ENCODE measurements at places on chromosomes 13 and 19. TPM values are rescaled to one million over a fixed set of nuclear protein-coding genes. Genes with fewer than 3 reads are reported as not detected.

The SIGLEC5 gene
- not detected for polyA plus RNA-seq

The GPC6 gene
- 26.0 TPM for polyA plus RNA-seq

The MEGF8 gene
- polyA plus RNA-seq: 8.3 TPM

The ZNF560 gene
- not detected for polyA plus RNA-seq

The ITGBL1 gene
- polyA plus RNA-seq: not detected

The ZNF628 gene
- polyA plus RNA-seq: 1.2 TPM

The MAMSTR gene
- 7.5 TPM for polyA plus RNA-seq

DNA sequence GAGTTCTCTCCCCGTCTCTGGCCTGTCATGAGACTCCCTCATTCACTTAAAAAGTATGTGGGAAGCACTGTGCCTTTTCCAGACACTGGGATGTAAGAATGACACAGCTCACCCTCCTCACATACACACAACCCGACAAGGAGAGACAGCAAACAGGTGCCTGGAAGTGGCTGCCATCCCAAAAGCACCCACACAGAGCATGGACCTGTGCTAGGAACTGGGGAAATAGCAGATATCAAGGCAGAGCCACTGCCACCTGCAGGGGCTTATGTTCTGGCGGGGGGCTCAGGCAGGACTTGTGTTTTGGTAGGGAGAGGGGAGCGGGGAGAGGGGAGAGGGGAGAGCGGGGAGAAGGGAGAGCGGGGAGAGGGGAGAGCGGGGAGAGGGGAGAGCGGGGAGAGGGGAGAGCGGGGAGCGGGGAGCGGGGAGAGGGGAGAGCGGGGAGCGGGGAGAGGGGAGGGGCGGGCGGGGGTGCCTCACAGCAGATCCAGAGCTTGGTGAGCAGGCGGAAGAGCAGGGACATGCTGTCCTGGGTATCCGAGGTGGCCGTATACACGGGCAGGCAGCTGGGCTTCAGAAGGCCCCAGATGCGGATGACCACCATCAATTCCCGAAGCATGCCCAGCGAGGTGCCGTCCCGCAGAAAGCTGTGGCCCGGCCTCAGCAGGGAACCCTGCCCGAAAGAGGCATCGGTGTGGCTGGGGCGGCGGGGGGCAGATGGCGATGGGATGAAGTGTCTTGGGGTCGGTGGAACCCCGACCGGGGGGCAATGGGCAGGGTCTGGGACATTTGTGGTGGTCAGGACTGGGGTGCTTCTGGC, 12.2 kb downstream of the CFD start:
- DNase-seq: no peak
- H3K4me3 ChIP-seq: no peak overlapping the region
- H3K27ac ChIP-seq: peak overlapping the region; percentile 30
- H3K4me1 ChIP-seq: no peaks in the 10 kb centered on the region

DNA sequence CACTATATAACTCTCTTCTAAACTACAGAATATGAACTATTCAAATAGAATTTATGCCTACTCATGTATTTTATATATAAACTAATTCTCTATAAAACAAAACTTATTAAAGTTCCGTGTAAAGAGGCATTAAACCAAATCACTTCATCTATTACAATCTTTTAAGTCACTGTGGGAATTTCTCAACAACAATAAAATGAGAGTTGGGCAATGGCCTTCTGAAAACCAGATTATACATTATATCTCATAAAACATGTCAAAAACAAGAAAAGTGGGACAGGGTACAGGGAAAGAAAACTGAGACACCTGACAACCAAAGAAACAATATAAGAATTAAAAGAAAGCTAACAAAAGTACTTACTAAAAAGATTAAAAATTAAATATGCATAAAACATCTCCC, 145.2 kb downstream of the DIAPH3 start:
- no peak for DNase-seq
- H3K27me3 ChIP-seq: no peaks in the 10 kb centered on the region
- peaks cover 6% of the 10 kb centered on the region for H3K4me1 ChIP-seq
- H3K36me3 ChIP-seq: no peaks in the 10 kb centered on the region
- H3K27ac ChIP-seq: no peak overlapping the region

- H3K27me3 ChIP-seq: no peaks in the 10 kb centered on the region
- peak; percentile 6 for DNase-seq
- H3K4me3 ChIP-seq: no peak overlapping the region
- no peaks in the 10 kb centered on the region for H3K36me3 ChIP-seq
Observed at GRCh38 chr13:96700657-96701056, 293.6 kb downstream of the OXGR1 start.

- H3K36me3 ChIP-seq: no peaks in the 10 kb centered on the region
- H3K27me3 ChIP-seq: no peaks in the 10 kb centered on the region
- no peak overlapping the region for H3K4me3 ChIP-seq
- H3K27ac ChIP-seq: no peak overlapping the region
Observed at GRCh38 chr13:40583738-40584137, 82.7 kb downstream of the FOXO1 start.

GRCh38 chr13:110499621-110500281, 61.8 kb downstream of the RAB20 start:
- no peak for DNase-seq
- H3K27ac ChIP-seq: no peak overlapping the region
- no peaks in the 10 kb centered on the region for H3K36me3 ChIP-seq
- no peaks in the 10 kb centered on the region for H3K27me3 ChIP-seq
- H3K4me3 ChIP-seq: no peak overlapping the region
- no peaks in the 10 kb centered on the region for H3K4me1 ChIP-seq

DNA sequence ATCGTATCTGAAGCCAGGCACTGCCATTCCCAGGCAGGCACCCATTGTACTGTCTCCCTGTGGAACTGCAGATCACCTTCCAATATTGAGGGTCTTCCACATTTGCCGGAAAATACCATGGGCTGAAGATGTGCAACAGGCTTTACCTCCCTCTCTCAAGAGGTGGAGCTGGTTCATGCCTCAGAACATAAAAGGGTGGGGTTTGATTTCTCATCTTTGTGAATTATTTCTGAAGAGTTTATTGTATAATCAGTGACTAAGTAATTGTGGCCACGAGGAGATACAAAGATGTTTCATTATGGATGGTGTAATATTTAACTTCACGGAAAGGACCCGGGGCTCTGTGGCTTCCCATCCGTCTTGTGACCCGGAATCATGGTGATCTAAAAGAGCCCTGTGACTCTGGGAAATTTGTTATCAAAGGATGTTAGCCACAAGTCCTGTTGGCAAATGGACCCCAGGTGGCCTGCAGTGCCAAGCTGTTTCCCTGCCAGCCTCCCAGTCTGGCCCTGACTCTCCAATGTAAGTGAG, 230.5 kb downstream of the LACC1 start:
- no peak overlapping the region for H3K27ac ChIP-seq
- H3K36me3 ChIP-seq: no peaks in the 10 kb centered on the region
- DNase-seq: no peak
- H3K4me3 ChIP-seq: no peak overlapping the region
- peaks cover 17% of the 10 kb centered on the region for H3K4me1 ChIP-seq

DNA sequence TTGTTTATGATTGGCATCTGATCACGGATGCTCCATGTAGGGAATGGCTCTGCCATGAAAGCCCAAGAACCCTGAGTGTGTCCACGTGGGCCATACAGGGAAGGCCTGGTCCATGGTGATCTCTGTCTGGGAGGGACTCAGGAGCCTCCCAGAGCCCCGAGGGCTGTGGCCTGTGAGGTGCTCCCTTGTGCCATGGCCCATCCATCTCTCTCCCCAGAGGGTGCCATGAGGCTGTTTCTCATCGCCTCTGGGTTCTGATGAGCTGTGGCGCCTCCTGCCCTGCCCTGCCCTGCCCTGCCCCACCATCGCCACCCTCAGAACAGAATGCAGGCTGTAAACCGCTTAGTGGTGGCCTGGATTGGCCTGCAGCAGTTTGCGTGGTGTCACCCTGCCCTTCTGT, 83.1 kb downstream of the ATP11A start:
- peaks cover 6% of the 10 kb centered on the region for H3K4me1 ChIP-seq
- no peaks in the 10 kb centered on the region for H3K36me3 ChIP-seq
- H3K27me3 ChIP-seq: no peaks in the 10 kb centered on the region
- H3K27ac ChIP-seq: no peak overlapping the region
- H3K4me3 ChIP-seq: no peak overlapping the region
- DNase-seq: no peak

DNA sequence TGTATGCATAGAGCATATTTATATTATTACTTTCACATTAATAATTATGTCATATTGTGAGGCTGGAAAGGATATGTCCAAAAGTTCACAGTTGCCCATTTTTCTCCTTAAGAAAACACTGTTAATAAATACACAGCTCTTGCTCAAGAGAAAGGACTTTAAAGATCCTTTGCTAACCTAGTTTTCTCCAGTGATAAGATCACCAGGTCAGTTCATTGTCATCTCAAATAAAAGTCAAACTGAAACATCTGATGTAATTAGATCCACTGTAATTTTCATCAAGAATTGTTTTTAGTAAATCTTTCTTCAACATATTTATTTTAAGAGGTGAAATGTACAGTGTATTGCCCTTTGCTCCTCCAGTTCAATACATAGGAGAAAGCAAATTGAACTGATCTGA, 82.8 kb upstream of the KLHL1 start:
- no peaks in the 10 kb centered on the region for H3K27me3 ChIP-seq
- DNase-seq: no peak
- no peak overlapping the region for H3K4me3 ChIP-seq

- no peak overlapping the region for H3K27ac ChIP-seq
- DNase-seq: no peak
- H3K36me3 ChIP-seq: no peaks in the 10 kb centered on the region
- H3K4me3 ChIP-seq: no peak overlapping the region
Observed at GRCh38 chr19:29308977-29309590, 96.1 kb upstream of the UQCRFS1 start.

DNA sequence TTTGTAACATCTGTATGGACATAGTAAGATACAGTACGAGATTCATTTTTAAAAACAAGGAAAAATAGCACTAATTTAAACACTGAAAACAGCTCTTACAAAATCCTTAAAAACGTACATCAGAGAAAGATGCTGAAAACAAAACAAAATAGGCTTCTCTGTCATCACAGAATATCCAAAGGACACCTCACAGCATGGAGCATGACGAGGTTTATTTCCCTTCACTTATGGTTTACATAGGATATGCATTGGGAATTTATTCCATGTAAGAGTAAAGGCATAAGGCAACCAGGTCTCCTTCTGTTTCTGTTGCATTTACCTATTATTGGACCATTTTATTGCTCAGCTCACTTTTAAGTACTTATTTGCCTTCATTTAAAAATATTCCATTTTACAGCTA, 3.0 kb downstream of the KCTD12 start:
- H3K4me3 ChIP-seq: peak overlapping the region; percentile 95
- H3K4me1 ChIP-seq: peaks cover 18% of the 10 kb centered on the region
- H3K36me3 ChIP-seq: no peaks in the 10 kb centered on the region
- no peaks in the 10 kb centered on the region for H3K27me3 ChIP-seq
- H3K27ac ChIP-seq: peak overlapping the region; percentile 97

GRCh38 chr19:45821570-45821969, 6.5 kb upstream of the RSPH6A start:
- no peaks in the 10 kb centered on the region for H3K36me3 ChIP-seq
- H3K4me1 ChIP-seq: no peaks in the 10 kb centered on the region
- no peak overlapping the region for H3K4me3 ChIP-seq
- DNase-seq: no peak

DNA sequence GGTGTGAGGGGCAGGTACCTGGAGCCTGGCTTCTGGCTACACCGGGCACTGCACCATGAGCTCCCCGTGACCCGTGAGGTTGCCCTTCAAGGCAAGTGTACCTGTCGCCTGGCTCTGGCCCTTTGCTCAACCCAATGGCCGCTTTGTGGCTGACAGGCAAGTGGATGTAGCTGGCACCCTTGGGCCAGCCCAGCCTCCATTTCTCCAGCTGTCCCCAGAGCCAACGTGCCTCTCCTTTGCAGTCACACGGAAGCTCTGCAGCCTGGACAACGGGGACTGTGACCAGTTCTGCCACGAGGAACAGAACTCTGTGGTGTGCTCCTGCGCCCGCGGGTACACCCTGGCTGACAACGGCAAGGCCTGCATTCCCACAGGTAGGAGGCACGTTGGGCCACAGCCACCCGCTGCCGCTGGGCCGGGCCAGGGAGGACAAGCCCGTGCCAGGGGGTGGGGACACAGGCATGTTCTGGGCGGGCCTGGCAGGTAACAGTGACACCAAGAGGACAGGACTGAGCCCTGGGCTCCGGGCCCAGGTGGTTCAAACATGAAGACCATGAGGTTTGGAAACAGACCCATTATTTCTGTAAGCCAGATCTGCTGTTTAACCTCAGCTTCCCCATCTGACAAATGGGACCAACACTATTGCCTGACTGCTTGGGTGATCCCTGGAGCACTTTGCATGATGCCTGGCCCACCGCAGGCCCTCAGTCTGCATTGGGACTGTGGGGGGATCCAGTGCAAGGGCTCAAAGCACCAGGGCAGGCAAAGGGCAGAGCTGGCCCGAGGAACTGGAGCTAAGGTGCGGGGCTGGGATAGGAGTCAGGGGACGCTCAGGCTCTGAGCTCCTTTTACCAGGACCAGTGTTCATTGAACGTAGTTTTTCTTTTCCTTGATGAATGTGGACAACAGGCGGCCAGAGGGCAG, 17.5 kb upstream of the PROZ start:
- H3K4me3 ChIP-seq: no peak overlapping the region
- H3K4me1 ChIP-seq: no peaks in the 10 kb centered on the region
- no peaks in the 10 kb centered on the region for H3K36me3 ChIP-seq
- H3K27me3 ChIP-seq: no peaks in the 10 kb centered on the region

DNA sequence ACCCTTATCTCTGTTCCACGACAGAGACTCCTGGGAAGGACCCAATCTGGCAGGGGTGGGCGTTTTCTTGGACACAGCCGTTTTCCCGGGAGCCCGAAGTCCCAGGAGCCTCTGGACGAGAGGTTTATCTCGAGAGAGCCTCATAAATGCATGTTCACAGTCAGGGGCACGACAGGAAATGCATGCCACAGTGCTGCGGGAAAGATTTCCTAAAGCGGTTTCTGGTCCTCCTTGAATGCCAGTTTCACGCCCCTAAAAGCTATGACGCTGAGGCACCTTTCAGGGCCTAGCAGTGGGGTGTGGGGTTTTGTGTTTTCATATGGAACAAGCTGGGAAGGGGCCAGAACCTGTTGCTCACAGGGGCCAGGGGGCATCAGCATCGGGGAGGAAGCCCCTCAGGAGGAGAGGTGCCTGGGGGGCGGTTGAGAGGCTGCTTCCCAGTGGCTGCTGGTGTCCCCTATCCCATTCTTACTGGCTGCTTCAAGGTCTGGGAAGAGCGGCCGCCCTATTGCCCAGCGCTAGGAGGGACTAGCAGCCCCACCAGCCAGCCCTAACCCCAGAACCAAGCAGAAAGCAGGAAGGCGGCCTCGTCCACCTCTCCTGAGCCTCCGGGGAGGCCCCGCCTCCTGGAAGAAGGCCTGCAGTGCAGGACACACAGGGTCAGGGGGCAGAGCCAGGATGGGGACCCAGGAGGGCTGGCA, 157.0 kb downstream of the KDM4B start:
- H3K27me3 ChIP-seq: no peaks in the 10 kb centered on the region
- peaks cover 51% of the 10 kb centered on the region for H3K4me1 ChIP-seq
- no peaks in the 10 kb centered on the region for H3K36me3 ChIP-seq

GRCh38 chr13:59743195-59743594, 420.5 kb downstream of the DIAPH3 start:
- H3K27ac ChIP-seq: no peak overlapping the region
- H3K4me3 ChIP-seq: no peak overlapping the region
- no peak for DNase-seq

- DNase-seq: no peak
- no peaks in the 10 kb centered on the region for H3K27me3 ChIP-seq
- no peak overlapping the region for H3K4me3 ChIP-seq
Observed at GRCh38 chr13:61110732-61111131, 304.9 kb downstream of the PCDH20 start.

GRCh38 chr19:296476-297225, 5.4 kb upstream of the PLPP2 start:
- H3K4me3 ChIP-seq: no peak overlapping the region
- H3K27me3 ChIP-seq: peaks cover 32% of the 10 kb centered on the region
- DNase-seq: no peak
- peaks cover 15% of the 10 kb centered on the region for H3K4me1 ChIP-seq
- H3K36me3 ChIP-seq: no peaks in the 10 kb centered on the region
